ENCODE measurements at places on chromosomes 12 and 14.

GRCh38 chr12:52086944-52087835 lies 7.7 kb downstream of the SMIM41 start:
- peak; percentile 14 for DNase-seq

- DNase-seq = no peak
Measured at GRCh38 chr12:19066475-19067001, 63.0 kb upstream of the PLEKHA5 start.

- no peak for DNase-seq
Measured at GRCh38 chr14:100325231-100325632, 2.1 kb downstream of the SLC25A47 start.

- no peak for DNase-seq
Measured at GRCh38 chr12:65949971-65950370, 125.7 kb downstream of the HMGA2 start.

GRCh38 chr12:8698132-8698851 lies 501 bp downstream of the RIMKLB start:
- DNase-seq = peak; percentile 53

GRCh38 chr12:116864371-116865160 lies 16.7 kb downstream of the HRK start:
- DNase-seq = no peak

DNA sequence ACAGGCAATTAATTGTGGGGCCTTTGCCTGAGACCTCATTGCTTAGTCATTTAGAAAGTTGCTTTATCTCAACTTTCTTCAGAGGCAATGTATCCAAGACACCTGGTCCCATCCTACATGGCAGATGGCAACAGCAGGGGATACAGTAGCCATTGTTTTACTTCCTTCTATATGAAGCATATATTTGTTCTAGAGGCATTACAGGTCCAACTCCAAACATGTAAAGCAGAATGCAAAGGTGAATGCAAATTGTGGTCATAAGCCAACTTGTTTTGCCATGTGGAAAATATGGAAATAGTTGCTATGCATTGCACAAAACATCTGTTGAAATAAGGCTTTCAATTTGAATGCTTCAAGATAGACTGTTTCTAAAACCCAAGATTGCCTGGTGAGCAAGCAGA lies 109.8 kb upstream of the BCAT1 start:
- DNase-seq = no peak

GRCh38 chr12:116172224-116172849 lies 105.2 kb downstream of the MED13L start:
- DNase-seq = peak; percentile 37
